ENCODE measurements at places on chromosomes 11 and 22.

DNA sequence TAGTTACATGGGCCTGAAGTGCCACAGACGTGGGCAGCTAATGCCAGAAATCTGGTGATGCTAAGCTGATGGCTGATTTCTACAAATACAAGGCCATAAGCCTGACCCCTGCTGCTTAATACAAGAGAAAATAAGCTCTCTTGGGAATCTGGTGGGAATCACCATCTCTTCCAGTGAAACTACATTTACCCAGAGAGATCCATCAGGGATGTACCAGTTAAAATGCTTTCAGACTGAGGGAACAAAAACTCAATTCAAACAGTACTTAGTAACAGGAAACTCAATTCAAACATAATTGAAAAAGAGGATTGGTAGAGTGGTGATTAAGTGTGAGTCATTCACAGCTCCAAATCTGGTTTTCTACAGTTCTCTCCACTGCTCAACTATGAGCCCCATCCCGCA, 1.7 kb upstream of the CAVIN3 start:
- DNase-seq: no peak

- DNase-seq: no peak
Observed at GRCh38 chr11:97833412-97833811, 1187.3 kb upstream of the CNTN5 start.

- DNase-seq: no peak
Observed at GRCh38 chr11:13118650-13119049, 109.5 kb downstream of the RASSF10 start.

GRCh38 chr22:36293606-36294292, 40.8 kb downstream of the APOL1 start:
- DNase-seq: no peak

DNA sequence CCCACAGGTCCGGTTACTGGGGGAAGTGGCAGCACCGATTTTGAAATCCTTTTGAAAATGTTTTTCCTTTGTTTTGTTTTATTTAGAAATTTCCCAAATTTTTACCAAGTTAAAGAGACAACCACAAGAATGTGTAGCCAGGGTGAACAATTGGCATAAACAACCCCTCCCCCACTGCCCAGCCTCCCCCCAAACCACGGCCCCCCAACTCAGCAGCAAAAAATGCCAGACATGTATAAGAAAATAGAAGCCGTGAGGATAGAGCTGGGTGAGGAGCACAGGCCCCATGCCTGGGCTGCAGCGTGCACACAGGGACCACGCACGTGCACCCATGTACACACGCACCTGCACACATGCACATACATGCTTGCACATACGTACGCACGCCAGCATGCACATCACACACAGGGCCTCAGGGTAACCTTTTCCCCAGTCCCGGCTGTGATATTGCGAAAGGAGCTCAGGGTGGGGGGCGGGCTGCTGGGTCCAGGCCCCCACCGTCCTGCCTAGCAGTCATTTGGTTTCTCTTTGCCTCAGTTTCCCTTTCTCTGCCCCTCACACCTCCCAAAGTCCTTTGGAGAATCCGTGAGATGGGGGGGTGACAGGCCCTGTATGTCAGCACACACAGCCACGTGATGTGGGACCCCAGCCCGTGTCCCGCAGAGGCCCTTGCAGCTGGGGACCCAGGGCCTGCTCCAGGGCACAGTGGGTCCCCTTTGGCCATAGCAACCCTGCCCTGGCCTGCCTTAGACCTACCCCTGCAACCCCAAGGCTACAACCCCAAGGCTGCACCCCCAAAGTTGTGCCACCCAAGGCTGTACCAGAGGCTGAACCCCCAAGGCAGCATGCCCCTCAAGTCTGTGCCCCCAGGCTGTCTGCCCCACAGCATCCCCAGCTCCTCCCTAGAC, 42.9 kb downstream of the IGF2 start:
- peak; percentile 16 for DNase-seq

GRCh38 chr22:27873472-27873871, 45.6 kb downstream of the PITPNB start:
- DNase-seq: no peak

DNA sequence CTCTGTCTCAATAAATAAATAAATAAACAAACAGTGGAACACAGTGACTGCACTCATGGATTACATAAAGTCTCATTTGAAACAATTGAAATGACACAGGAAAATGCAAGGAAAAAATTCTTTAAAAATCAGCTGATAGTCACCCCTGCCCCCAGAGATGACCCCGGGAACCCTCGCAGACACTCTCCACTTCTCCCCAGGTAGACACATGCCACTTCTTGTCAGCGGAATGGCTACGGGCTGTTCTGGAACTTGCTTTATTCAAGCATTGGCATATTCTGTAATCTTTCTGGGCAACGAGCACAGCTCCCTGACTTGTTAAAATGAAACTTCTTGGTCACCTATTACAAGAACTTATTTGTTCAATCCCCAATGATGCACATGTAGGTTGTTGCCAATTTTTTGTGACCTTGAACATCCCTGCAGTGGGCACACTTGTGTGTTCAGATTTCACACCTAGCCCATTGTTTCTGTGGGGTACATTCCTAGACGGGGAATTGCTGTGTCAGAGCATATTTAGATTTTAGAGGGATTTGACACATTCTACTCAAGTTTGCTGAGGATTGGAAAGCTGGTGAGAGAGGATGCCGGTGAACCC, 32.8 kb downstream of the MYEOV start:
- no peak for DNase-seq

DNA sequence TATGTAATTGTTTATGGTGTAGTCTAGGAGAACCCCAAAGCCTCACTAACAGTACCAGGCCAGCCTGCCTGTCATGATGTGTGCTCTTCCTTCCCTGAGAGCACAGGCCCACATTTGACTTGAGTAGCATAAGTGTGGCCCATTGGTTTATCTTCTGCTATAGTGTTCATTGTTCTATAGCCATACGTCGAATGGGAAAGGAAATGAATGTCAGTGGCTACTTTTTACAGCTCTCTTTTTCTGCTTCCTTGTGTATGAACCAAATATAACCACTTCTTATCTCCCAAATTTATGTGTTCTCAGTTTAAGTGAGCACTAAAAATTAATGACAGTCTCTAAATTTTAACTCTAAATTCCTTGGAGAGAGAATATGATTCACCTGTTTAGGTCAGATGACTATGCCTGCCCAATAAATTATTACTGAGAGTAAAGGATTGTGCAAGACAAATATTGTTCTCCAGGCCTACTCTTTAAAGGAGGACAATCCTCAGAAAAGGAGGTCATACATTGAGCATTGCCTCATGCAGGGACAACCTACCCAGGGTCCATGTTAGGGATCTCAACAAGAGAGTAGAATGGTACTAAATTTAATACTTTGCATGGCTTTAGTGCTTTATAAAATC, 222.9 kb upstream of the ARHGAP20 start:
- DNase-seq: no peak

GRCh38 chr11:64805481-64805880, 2.5 kb upstream of the MAP4K2 start:
- DNase-seq: no peak

DNA sequence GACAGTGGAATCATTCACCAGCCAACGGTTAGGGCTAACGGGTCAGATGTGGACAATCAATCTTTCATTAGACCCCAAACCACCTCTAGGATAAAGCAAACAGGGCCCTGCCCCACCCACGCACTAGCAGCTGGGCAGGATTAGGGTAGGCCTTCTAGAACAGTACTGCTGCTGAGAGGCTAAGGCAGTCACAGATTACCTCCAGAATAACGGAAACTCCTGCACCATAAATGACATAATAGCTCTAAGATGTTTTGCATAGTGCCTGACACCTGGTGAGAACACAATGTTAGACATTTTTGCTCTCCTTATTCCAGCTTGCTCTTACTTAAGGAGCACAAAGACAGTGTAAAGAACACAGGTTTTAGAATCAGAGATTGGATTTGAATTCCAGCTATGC, 1.8 kb downstream of the SYTL2 start:
- no peak for DNase-seq

GRCh38 chr11:70383664-70384565, 14.4 kb upstream of the CTTN start:
- no peak for DNase-seq

DNA sequence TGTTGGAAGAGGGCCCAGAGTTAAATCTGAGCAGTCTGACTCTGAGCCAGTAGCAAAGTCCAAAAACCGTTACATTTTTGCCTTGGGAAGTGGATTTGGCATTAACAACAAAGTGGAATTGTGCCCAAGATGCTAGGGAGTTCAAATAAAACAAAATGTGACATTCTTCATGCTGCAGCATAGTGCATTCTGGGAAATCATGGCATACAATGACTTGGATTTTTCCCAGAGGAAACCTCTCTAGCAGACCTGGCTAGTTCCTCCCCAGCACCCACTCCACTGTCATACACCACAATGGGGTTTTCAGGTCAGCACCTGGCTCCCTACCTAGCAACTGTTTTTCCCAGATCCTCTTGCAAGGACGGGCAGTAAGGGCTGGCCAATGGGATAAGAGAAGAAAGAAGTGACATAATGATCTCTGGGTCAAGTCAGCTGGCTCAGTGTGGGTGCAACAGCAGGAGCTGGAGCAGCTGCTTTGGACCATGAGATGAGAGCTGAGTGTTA, 24.8 kb upstream of the CYB5R3 start:
- no peak for DNase-seq

GRCh38 chr22:43853328-43853931, 8.9 kb downstream of the SULT4A1 start:
- DNase-seq: no peak

- DNase-seq: peak; percentile 42
Observed at GRCh38 chr11:120208777-120209176, 2.1 kb upstream of the OAF start.

GRCh38 chr22:46646531-46647215, 26.5 kb downstream of the GRAMD4 start:
- DNase-seq: no peak

GRCh38 chr22:23908587-23909205, 14.5 kb downstream of the MIF start:
- DNase-seq: no peak

- no peak for DNase-seq
Observed at GRCh38 chr11:117868815-117869561, 7.5 kb downstream of the FXYD6 start.

- DNase-seq: no peak
Observed at GRCh38 chr11:36214976-36215692, 74.1 kb downstream of the COMMD9 start.

- no peak for DNase-seq
Observed at GRCh38 chr11:86222081-86222480, 22.5 kb upstream of the EED start.

GRCh38 chr11:1303126-1303821, 6.2 kb downstream of the TOLLIP start:
- no peak for DNase-seq

DNA sequence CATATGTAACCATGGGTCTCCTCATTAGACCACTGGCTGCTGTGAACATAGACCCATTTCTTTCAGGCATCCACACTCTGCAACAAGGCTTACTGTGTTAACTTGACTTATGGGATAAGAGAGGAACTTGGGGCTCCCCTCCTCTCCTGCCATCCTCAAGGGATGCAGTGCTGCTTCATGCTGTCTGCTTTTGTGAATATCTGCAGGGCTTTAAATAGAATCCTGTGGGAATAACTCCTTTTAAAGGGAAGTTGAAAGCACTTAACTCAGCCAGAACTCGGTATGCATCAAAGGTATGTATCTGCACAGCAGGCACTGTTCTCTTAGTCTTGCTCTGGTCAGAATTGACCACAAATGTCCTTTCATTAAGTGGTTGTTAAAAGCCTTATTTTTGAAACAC, 222.5 kb upstream of the KIRREL3 start:
- no peak for DNase-seq

DNA sequence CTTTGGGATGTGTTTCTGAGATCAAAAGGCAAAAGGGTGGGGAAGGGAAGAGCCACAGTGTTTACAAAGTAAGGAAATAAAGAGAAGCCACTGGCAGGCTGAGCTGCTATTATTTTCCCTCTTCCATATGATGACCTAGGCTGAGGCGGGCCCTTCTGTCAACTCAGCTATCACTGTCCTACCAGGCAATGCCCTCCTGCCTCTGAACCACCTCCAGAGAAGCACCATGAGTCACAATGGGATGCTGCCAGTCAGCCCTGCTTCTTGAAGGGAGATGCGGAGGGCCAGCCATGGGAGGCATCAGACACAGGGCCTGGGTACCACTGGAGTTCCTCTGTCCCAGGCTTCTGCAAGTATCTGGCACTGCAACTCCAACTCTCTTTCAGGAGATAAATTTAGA, 107.9 kb upstream of the BID start:
- DNase-seq: no peak

DNA sequence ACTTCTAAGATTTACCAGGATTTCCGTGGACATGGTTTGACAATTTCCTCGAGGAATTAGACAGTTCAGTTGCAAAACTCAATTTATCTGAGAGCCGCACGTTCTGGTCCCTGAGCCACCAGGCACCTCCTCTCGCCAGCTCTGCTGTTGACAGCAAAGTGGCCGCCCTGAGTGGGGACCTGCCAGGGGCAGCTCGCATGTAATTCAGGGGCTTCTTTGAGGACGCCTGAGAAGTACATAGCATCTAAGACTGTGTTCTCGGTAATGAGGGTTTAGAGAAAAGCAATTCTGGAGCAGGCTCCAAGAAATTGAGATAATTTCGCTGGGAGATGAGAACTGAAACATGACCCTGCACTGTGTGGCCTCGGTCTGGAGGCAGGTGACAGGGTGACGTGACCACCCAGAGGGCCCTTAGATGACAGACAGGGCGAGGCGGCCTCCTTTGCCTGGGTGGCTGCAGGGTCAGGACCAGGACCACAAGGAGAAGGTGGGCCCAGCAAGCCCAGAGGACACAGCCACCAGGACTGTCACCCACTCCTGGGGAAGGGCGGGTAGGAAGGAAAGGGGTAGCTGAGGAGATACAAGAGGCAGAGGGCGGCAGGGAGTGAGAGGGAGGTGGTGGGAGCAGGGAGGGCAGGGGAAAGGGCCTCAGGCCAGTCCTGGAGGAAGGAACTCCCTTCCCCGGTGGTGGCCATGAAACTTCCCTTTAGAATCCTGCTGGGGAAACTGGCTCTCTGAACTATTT, 55.0 kb downstream of the RTL6 start:
- DNase-seq: no peak

- DNase-seq: peak; percentile 88
Observed at GRCh38 chr22:36081023-36081431, 52.4 kb upstream of the RBFOX2 start.

DNA sequence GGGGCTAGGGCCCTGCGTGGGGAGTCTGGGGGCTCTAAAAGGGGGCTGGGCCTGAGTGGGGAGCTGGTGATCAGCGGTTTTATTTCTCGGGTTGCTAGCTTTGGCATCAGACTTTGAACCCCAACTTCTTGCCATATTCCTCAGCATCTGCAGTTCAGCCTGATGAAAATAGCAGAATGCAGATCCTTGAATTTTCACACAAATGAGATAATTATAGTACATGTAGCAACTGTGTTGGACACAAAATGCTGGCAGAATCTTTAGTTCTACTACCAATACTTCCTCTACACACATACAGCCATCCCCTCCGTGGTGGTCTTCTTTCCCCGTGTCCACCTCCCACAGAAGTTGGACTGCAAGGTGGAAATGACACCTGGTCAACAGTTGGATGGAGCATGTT, 1.5 kb downstream of the ZC3H7B start:
- no peak for DNase-seq

GRCh38 chr22:21624120-21624879, 5.5 kb downstream of the YDJC start:
- DNase-seq: no peak
